CD4-positive, CD25-positive, alpha-beta regulatory T cell (primary cell): ENCODE measurements at places on chromosomes 12 and 14. TPM values are rescaled to one million over a fixed set of nuclear protein-coding genes. Genes with fewer than 3 reads are reported as not detected.

GRCh38 chr14:54577977-54578376, 11.0 kb downstream of the SAMD4A start:
- DNase-seq = no peak
- H3K36me3 ChIP-seq = no peaks in the 10 kb centered on the region
- H3K4me3 ChIP-seq = no peak overlapping the region

The PPP1R12A gene
- polyA plus RNA-seq = 103 TPM

DNA sequence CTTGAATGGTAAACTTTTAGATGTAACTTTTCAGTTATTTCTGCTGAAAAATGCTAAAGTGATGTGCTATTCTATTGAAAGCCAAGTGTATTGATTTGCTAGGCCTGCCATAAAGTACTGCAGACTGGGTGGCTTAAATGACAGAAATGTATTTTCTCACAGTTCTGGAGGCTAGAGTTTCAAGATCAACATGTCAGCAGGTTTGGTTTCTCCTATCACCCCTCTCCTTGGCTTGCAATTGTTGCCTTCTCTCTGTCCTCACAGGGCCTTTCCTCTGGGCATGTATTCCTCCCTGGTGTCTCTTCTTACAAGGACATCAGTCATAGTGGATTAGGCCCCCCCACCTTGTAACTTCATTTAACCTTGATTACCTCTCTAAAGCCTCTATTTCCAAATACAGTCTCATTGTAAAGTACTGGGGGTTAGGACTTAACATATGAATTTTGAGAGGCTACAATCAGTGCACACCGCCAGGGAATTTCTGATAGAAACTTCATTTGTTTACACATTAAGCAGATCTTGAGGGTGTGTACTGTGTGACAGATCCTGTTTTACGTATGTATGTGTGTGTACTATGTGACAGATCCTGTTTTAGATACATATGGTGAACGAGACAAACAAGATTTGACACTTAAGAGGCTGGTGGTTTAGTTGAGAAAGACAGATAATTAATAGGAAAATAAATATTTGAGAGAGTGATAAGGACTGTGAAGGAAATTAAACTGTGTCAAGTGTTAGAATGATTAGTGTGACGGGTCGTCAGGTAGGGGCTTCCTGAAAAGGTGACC, 49.5 kb downstream of the ADIPOR2 start:
- peaks cover 9% of the 10 kb centered on the region for H3K4me1 ChIP-seq
- H3K4me3 ChIP-seq = no peak overlapping the region
- H3K27ac ChIP-seq = no peak overlapping the region
- no peaks in the 10 kb centered on the region for H3K27me3 ChIP-seq
- DNase-seq = no peak

- no peak overlapping the region for H3K27ac ChIP-seq
- DNase-seq = no peak
- H3K4me1 ChIP-seq = no peaks in the 10 kb centered on the region
- H3K36me3 ChIP-seq = peaks cover 15% of the 10 kb centered on the region
- no peaks in the 10 kb centered on the region for H3K27me3 ChIP-seq
Observed at GRCh38 chr12:32217354-32218310, 111.0 kb downstream of the BICD1 start.

DNA sequence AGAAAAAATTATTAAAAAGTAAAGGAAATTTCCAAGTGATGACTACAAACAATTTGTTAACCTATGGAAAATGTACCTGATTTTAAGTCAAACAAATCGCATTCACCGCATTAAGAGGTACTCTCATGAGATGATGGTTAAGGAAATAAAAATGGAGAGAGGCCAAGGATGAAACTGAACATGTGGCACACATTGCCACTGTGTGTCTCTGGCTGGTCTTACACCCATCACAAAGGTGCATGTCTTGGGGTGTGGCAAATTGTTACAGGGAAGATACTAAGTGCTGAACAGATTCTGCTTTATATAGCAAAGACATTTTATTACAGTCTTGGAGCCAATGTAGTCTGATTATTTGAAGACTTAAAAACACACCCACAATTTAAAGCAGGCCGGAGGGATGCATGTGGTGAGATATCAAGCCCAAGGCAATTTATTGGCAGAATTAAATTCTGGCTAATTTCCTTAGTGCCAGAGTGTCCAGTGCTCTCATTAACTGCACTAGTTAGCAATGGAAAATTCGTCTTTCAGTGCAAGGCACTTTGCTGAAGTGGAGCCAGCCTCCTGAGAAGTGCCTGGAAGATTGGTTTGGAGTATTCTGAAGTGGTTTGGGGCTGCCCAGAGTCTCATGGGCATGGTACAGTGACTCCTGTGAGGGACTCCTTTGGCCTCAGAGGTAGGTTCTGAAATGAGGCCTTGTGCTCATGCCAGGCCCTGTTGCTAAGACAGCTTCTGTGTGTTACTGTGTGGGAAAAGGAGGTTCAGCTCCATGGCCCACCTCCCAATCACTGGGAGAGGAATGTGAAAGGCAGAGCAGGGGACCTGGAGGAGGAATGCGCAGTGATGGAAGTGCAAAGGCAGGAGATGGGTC, 166.9 kb downstream of the BRMS1L start:
- H3K4me3 ChIP-seq = no peak overlapping the region
- H3K27ac ChIP-seq = no peak overlapping the region
- no peak for DNase-seq
- H3K36me3 ChIP-seq = no peaks in the 10 kb centered on the region
- H3K4me1 ChIP-seq = no peaks in the 10 kb centered on the region
- H3K27me3 ChIP-seq = no peaks in the 10 kb centered on the region

GRCh38 chr12:64582114-64582513, 28.2 kb upstream of the RASSF3 start:
- H3K4me1 ChIP-seq = peaks cover 13% of the 10 kb centered on the region
- H3K27me3 ChIP-seq = no peaks in the 10 kb centered on the region

DNA sequence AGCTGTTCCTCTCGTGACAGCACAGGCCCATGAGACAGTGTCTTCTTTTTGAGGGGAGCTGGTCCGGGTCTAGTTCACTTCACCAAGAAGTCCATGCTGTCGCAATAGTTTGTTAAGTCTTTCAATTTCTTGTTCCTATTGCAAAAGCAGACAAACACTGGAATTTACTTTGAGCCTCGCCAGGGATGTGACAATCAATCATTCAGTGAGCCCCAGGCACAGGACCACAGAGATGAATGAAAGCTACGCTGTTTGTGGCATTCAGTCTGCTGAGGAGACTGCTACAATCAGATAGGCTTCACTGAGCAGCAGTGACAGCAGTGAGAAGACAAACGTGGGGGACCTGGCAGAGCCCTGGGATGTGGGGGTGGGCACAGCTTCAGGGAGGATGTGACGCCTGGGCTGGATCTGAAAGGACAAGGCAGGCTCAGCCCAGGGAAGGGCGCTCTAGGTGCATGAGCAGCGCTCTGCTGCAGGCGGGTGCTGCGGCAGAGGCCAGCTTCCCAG, 35.5 kb downstream of the TCTN1 start:
- H3K4me1 ChIP-seq = peaks cover 16% of the 10 kb centered on the region
- H3K27ac ChIP-seq = no peak overlapping the region
- no peak overlapping the region for H3K4me3 ChIP-seq
- H3K27me3 ChIP-seq = no peaks in the 10 kb centered on the region

DNA sequence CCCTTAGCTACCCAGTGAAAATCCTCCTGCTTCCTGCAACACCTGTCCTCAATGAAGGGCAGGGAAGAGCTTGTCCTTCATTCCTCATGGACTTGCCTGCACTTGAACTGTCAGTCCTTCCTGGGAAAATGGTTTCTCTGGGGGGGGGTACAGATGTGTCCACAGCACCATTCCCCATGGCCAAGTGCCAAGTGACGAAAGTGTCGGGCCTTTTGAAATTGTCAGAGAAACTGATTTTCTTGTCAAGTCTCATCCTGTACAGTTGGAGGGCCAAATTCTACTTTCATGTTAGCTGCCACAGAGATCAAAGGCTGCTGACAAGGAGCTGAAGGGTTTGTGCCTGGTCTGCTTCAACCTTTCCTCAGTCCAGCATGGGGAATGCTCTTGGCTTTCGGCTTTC, 179.5 kb upstream of the PARP11 start:
- H3K27me3 ChIP-seq = no peaks in the 10 kb centered on the region
- no peaks in the 10 kb centered on the region for H3K4me1 ChIP-seq
- no peak overlapping the region for H3K27ac ChIP-seq
- no peaks in the 10 kb centered on the region for H3K36me3 ChIP-seq
- DNase-seq = no peak
- no peak overlapping the region for H3K4me3 ChIP-seq

- H3K36me3 ChIP-seq = no peaks in the 10 kb centered on the region
- H3K4me3 ChIP-seq = no peak overlapping the region
- peaks cover 3% of the 10 kb centered on the region for H3K27me3 ChIP-seq
- no peaks in the 10 kb centered on the region for H3K4me1 ChIP-seq
Observed at GRCh38 chr14:96082420-96083300, 43.5 kb downstream of the C14orf132 start.

The DCAF5 gene
- polyA plus RNA-seq = 56.2 TPM

- H3K36me3 ChIP-seq = no peaks in the 10 kb centered on the region
- no peak overlapping the region for H3K4me3 ChIP-seq
- no peaks in the 10 kb centered on the region for H3K4me1 ChIP-seq
- DNase-seq = no peak
Observed at GRCh38 chr14:76495983-76496382, 120.0 kb downstream of the ESRRB start.

DNA sequence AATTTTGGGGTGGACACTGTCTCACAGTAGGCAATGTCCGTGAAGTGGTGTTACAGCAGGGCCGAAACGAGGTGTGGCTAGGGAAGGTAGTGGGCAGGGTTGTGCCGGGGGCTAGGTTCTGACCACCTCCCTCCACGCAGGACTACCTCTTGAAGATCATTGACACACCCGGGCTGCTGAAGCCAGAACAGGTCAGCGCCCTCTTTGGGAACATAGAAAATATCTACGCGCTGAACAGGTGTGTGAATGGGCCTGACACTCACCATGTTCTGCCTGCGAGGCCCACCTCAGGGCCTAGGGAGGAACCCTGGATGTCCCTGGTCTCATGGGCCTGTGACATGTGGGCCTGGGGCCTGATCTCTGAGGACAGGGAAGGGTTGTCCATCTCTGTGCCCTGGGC, 24.6 kb downstream of the PLEKHG3 start:
- no peaks in the 10 kb centered on the region for H3K27me3 ChIP-seq
- H3K4me1 ChIP-seq = peaks cover 49% of the 10 kb centered on the region
- peaks cover 6% of the 10 kb centered on the region for H3K36me3 ChIP-seq
- H3K27ac ChIP-seq = no peak overlapping the region

GRCh38 chr12:132506328-132507160, 16.6 kb downstream of the FBRSL1 start:
- DNase-seq = peak; percentile 65
- H3K36me3 ChIP-seq = peaks cover 11% of the 10 kb centered on the region
- H3K4me1 ChIP-seq = peaks cover 50% of the 10 kb centered on the region
- no peaks in the 10 kb centered on the region for H3K27me3 ChIP-seq

- H3K4me1 ChIP-seq = no peaks in the 10 kb centered on the region
- H3K36me3 ChIP-seq = no peaks in the 10 kb centered on the region
- H3K27ac ChIP-seq = no peak overlapping the region
- DNase-seq = no peak
Observed at GRCh38 chr14:101197595-101198397, 294.3 kb upstream of the RTL1 start.

The ITGB7 gene
- polyA plus RNA-seq = 279 TPM

DNA sequence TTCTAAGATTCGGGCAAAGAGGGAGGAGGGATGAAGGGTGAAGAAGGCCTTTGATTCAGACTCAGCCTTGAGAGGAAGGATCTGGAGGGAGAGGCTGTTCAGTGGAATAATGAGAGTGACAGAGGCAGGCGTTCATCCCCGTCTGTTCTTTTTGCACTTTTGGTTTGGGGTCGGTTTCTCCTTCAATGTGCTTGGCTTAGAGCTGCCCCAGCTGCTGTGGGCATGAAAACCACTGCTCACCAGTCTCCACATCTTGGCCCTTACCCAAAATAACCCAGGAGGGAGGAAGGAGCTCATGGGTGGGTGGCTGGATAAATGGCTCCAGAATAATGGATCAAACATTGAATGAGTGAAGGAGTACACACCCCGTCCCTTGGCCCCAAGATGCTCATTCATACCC, 261.7 kb upstream of the FKBP4 start:
- no peaks in the 10 kb centered on the region for H3K36me3 ChIP-seq
- peaks cover 1% of the 10 kb centered on the region for H3K27me3 ChIP-seq
- no peak overlapping the region for H3K4me3 ChIP-seq
- no peak for DNase-seq

The RNASE3 gene
- polyA plus RNA-seq = not detected

The POTEG gene
- polyA plus RNA-seq = not detected

The RFLNA gene
- polyA plus RNA-seq = not detected

The CMTM5 gene
- not detected for polyA plus RNA-seq

DNA sequence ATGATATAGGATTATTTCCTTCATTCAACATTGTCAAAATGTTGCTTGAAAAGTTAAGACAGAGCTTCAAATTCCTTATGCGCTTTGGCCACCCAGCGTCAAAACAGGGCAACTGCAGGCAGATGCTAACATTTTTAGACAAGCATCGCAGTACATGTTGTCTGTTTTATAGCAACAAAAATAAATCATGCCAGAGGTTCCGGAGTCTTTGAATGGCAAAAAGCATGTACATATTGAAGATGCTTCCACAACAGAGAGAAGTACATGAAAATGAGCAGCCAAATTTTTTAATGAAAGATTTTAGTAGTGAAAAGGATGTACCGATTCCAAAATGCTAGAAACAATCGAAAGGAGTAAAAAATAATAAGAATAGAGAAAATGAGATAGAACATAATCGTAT, 49.8 kb upstream of the USP15 start:
- no peaks in the 10 kb centered on the region for H3K36me3 ChIP-seq
- peaks cover 15% of the 10 kb centered on the region for H3K4me1 ChIP-seq
- no peak overlapping the region for H3K27ac ChIP-seq
- peak; percentile 78 for DNase-seq

The POTEM gene
- not detected for polyA plus RNA-seq
